Mesendoderm (in vitro differentiated cells): ENCODE measurements at places on chromosomes 6 and 20.

DNA sequence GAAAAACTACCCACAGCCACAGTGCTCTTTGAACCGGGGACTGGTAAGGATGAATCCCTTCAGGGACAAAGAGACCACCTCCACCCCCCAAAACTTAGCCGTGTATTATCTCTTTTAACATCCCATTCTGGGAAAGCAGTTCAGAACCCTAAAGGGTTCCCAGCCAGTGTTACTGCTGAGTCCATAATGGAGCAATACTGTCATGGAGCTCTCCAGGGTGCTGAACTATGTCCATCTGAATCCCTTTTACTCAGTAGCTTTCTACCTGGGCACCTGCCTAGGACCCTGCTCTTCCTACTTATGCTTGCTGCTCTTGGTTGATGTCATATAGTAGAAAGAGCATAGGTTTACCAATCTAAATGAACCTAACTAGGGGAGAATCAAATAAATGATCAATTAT, 22.3 kb upstream of the SAYSD1 start:
- DNase-seq = peak; percentile 81

GRCh38 chr6:64404396-64404795, 768.8 kb downstream of the PHF3 start:
- DNase-seq = no peak

- DNase-seq = no peak
These were observed 195.1 kb downstream of the HDGFL1 start for GRCh38 chr6:22764496-22764895.

DNA sequence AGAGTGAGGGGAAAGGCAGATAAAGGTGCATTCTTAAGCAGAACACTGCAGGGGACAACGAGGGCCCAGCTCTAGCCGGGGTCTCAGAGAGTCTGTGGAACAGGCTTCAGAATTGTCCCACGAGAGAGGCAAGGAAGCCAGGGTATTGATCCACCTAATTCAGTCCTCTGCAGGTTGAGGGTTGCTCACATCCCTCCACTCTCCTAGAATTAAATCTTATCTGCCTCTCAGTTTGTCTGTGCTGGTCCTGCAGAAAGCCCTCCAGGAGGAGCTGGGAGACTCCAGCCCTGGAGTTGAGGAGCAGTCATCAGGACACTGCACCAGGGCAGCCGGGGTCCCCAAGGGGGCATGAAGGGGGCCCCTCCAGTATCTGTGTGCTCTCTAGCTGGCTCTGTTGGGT, 39.1 kb downstream of the SLC24A3 start:
- DNase-seq = no peak

- DNase-seq = no peak
These were observed 20.3 kb downstream of the SLC22A2 start for GRCh38 chr6:160238278-160238711.

DNA sequence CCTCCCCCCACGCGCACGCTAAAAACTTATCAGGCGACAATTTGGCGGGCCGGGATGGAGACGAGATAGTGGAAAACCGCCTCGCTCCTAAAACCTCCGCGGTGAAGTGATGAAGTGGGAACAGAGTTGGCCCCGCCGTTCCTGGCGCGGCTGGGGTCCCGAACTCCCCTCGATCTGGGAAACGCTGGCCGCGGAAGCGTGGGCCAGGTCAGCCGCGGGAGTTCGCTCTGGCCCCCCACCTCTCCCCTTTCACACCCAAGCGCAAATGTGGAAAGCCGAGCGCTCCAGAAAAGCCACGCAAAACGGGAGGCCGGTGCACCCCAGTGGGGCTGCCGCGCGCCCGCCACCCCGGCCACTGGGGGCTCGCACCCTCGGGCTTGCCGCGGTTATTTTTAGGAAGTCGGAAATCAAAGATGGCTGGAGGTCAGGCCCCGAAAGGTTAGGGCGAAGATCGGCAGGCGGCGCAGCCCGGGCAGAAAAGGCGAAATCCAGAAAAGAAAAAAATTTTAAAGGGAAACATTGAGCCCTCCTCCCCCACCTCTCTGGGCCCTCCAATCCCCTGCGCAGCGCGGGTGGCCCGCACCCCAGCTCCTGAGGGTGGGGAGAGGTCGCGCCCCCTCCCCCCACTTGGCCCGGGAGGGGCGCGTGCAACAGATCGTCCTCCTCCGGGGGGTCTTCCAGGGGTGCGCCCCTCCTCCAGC, 1.0 kb downstream of the SALL4 start:
- DNase-seq = peak; percentile 83

- no peak for DNase-seq
These were observed 1.3 kb upstream of the SDCBP2 start for GRCh38 chr20:1330075-1330830.

GRCh38 chr6:53282741-53283140, 66.0 kb downstream of the ELOVL5 start:
- no peak for DNase-seq

- peak; percentile 70 for DNase-seq
These were observed 143.2 kb downstream of the PREX1 start for GRCh38 chr20:48684501-48685041.

GRCh38 chr6:128275681-128276080, 244.7 kb downstream of the PTPRK start:
- DNase-seq = no peak

GRCh38 chr6:105483492-105483891, 80.6 kb upstream of the PREP start:
- DNase-seq = no peak

DNA sequence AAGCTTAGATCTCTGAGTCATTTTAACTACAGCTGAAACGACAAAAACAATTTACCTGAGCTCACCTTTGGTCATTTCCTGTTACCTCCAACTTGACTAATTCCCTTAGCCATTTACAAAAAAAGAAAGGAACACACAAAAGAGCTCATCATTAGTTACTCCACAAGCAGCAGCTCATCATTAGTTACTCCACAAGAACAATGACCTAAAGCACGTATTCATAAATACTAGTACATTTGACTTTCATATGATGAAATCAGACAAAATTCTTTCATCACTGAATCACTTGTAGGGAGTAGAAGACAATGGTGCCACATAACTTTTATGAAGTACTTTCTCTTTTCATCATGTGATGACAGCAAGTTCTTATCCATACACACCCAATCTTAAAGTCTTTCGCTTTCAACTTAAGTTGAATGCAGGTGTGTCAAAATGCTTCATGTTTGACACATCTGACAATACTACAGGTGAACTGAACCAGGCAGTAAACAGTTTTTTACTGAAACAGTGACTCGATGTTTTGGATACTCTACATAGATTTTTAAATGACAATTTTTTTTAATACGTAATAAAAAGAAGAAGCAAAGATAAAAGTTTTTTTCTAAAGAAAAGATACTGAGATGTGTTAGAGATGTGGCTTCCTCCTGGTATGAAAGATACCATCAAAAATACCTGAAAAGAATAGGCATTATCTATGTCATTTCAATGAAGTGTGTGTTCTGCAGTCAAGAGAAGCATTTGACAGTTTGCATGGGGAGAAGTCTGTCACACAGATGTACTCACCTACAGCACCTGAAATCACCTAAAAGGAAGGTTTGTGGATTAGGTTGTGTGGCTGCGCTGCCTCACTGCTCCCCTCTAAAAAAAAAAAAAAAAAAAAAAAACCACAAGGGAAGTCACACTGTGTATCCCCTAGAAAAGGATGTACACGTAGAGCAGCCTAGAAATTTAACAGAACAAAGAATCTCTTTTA, 109.1 kb downstream of the PRDM1 start:
- peak; percentile 38 for DNase-seq

GRCh38 chr20:6468423-6469116, 298.9 kb upstream of the BMP2 start:
- no peak for DNase-seq

- no peak for DNase-seq
These were observed 47.4 kb downstream of the MAP7 start for GRCh38 chr6:136502786-136503185.

GRCh38 chr6:68738039-68738438, 103.0 kb downstream of the ADGRB3 start:
- peak; percentile 3 for DNase-seq

GRCh38 chr6:99912657-99913056, 81.4 kb downstream of the MCHR2 start:
- DNase-seq = no peak

GRCh38 chr20:22490287-22491193, 93.8 kb downstream of the FOXA2 start:
- peak; percentile 77 for DNase-seq

GRCh38 chr20:10527781-10528180, 92.7 kb downstream of the SLX4IP start:
- DNase-seq = no peak

DNA sequence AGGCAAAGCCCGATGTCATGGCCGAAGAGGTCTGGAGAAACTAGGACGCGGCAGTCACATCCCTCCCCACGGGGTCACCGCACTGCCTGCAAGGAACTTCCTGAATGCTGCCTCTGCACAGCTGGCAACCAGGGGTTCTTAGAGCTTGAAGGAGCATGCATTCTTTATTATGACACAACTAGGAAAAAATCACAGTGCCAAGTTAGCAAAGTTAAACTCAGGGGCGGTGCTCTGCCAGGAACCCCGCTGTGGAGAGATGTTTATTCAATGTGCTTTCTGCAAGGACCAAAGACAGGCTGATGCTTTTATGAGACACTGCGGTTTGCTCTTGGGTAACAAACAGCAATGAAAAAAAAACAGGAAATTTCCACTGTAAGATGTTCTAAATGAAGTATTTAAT, 287.3 kb upstream of the FOXQ1 start:
- peak; percentile 18 for DNase-seq

DNA sequence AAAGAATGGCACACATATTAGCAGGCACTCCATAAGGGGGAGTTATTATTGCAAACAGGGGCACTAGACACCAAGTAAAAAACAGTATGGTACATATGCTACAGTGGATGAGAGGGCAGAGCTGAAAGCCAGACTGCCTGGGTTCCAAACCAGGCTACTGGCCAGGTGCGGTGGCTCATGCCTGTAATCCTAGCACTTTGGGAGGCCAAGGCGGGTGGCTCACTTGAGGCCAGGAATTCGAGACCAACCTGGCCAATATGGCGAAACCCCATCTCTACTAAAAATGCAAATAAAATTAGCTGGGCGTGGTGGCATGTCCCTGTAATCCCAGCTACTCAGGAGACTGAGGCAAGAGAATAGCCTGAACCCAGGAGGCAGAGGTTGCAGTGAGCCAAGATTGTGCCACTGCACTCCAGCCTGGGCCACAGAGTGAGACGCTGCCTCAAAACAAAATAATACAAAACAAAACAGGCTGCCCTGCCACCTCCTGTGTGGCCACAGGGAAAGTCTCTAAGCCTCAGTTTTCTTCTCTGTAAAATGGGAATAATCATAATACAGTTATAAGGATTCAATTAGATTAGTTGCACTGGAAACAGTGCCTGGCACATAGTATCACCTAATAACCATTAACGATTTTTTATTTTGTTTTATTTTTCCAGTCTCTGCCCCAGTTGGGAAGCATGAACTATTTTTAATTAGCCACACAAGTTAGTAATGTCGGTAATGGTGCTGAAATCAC, 7.5 kb upstream of the TTPAL start:
- DNase-seq = no peak

GRCh38 chr6:43369174-43370002, at the start of gene ZNF318:
Gene ZNF318, minus strand, starts transcription at chr6:43369647. Its CDS starts 282 bp downstream, at chr6:43369365.
- peak; percentile 99 for DNase-seq

- DNase-seq = no peak
These were observed 37.6 kb downstream of the TTLL9 start for GRCh38 chr20:31908016-31908415.

- DNase-seq = no peak
These were observed 397.2 kb downstream of the SAMD5 start for GRCh38 chr6:147905711-147906110.

- DNase-seq = peak; percentile 83
These were observed 50.0 kb upstream of the EZR start for GRCh38 chr6:158868890-158869825.

GRCh38 chr6:124822204-124822613, 140.0 kb upstream of the RNF217 start:
- no peak for DNase-seq

GRCh38 chr6:148973538-148974208, 226.8 kb downstream of the UST start:
- peak; percentile 56 for DNase-seq

DNA sequence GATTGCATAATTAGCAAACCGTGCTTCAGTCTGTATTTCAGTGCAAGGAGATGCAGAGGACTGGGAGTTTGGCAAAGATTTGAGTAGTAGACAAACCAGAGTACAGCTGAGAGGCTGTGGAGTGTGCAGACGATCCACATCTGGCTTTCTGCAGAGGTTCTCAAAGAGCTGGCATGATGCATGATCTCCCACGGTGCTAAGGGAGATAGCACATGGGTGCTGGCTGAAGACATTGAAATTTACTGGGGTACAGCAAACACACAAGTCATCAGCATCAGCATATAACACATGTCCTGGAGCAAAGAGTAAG, 79.0 kb upstream of the FAM184A start:
- DNase-seq = no peak

- DNase-seq = no peak
These were observed 177.7 kb upstream of the SULF2 start for GRCh38 chr20:47963022-47963421.

DNA sequence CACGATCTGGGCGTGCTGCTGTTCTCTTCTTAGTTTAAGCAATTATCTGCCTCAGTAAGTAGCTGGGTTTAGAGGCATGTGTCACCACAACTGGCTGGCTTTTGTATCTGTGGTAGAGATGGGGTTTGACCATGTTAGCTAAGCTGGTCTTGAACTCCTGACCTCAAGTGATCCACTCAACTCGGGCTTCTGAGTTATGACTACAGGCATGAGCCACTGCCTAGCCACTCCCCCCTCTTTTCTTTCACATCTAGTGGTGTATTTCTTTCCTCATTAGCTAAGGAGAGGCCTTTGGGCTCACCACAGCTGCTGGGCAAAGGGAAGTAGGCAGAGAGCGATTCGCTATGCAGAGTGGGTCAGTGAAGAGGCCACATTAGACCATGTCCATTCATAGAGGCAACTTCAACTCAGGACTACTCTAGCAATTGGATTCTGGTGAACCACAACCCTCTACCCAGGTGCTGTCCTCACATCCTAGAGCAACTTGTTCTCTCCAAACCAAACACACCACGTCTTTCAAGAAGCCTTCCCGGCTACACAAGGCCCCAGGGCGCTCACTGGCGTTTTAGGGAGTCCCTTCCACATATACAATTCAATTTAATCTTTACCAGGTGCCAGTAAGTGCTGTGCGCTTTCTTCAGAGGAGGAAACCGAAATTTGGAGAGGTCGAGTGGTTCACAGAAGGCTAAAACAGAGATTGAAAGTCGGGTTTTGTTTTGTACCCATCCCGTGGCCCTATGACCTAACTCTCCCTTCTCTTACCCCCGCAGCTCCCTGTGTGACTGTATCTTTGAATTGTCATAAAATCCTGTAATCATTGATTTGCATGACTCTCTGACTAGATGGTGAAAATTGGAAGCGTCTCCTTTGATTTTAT, 26.5 kb upstream of the GFOD1 start:
- no peak for DNase-seq

GRCh38 chr20:2527762-2528161, 8.6 kb upstream of the TMC2 start:
- no peak for DNase-seq

GRCh38 chr20:59820204-59821041, 113.0 kb downstream of the SYCP2 start:
- DNase-seq = no peak

GRCh38 chr6:159422041-159422984, 253.1 kb downstream of the FNDC1 start:
- DNase-seq = peak; percentile 10
